ENCODE measurements at places on chromosomes 6 and 20. TPM values are rescaled to one million over a fixed set of nuclear protein-coding genes. Genes with fewer than 3 reads are reported as not detected.

PDE7B gene
- 43.3 TPM for total RNA-seq

LHFPL5 gene
- not detected for total RNA-seq

DEF6 gene
- total RNA-seq, result 4.4 TPM

C20orf202 gene
- not detected for total RNA-seq

PRICKLE4 gene
- total RNA-seq, result not detected

CRISP3 gene
- total RNA-seq, result not detected

PSORS1C2 gene
- not detected for total RNA-seq

FNDC1 gene
- 0.16 TPM for total RNA-seq

SLC22A2 gene
- not detected for total RNA-seq

CSNK2A1 gene
- total RNA-seq, result 74.7 TPM

DYNLT1 gene
- 157 TPM for total RNA-seq

KCNK5 gene
- not detected for total RNA-seq

CST7 gene
- total RNA-seq, result not detected

HRH3 gene
- not detected for total RNA-seq

BPIFB4 gene
- total RNA-seq, result not detected

EZR gene
- 65.1 TPM for total RNA-seq

HINT3 gene
- total RNA-seq, result 18.1 TPM

MUCL3 gene
- not detected for total RNA-seq

HLA-DQA1 gene
- total RNA-seq, result 0.16 TPM

C6orf58 gene
- total RNA-seq, result not detected

SUMO4 gene
- 1.6 TPM for total RNA-seq

PKIB gene
- 2.1 TPM for total RNA-seq

LAMA4 gene
- total RNA-seq, result 569 TPM

ENPP1 gene
- total RNA-seq, result 5.6 TPM

C20orf144 gene
- total RNA-seq, result under 0.01 TPM

LRFN2 gene
- total RNA-seq, result not detected

MEP1A gene
- total RNA-seq, result not detected

GLP1R gene
- not detected for total RNA-seq

PEX6 gene
- total RNA-seq, result 37.4 TPM

ZC3H12D gene
- 0.16 TPM for total RNA-seq

PLA2G7 gene
- total RNA-seq, result not detected

PCMTD2 gene
- total RNA-seq, result 35.5 TPM

TRIM40 gene
- total RNA-seq, result not detected

ZNF334 gene
- 7.0 TPM for total RNA-seq

CLDN20 gene
- not detected for total RNA-seq

TPX2 gene
- total RNA-seq, result 7.6 TPM

HM13 gene
- 46.8 TPM for total RNA-seq

LTB gene
- not detected for total RNA-seq

NPEPL1 gene
- 28.6 TPM for total RNA-seq

COX7A2 gene
- 212 TPM for total RNA-seq

GATA5 gene
- total RNA-seq, result not detected

DNAAF9 gene
- 10.0 TPM for total RNA-seq

BPIFB1 gene
- total RNA-seq, result not detected

TRIM15 gene
- not detected for total RNA-seq

TBXT gene
- not detected for total RNA-seq

RNF144B gene
- 0.79 TPM for total RNA-seq

SPATA25 gene
- 1.4 TPM for total RNA-seq

SLC22A1 gene
- total RNA-seq, result 1.1 TPM

COL9A3 gene
- total RNA-seq, result 1.1 TPM

CRIP3 gene
- 0.77 TPM for total RNA-seq

PBOV1 gene
- total RNA-seq, result not detected
